NCI-H446 treated with DMSO at 0.1 percent for 48 hours (cell line): ENCODE measurements at places on chromosomes 5 and 9.

DNA sequence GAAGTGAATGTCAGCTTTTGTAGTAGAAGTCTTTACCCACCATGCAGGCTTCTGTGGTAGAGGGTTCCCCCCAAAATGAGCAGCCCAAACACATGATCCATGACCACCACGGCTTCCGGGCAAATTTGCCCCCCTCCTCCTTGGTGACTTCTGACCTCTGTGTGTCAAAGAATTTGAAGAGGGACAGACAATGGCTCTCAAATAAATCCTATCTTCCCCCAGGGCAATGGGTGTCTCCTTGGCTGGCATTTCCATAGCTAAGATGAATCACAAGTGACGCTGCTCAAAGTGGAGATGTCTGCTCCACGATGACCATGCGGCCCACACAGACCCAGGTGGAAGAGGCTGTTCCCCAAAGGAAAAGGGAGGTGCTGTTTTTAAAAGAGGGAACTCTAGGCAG, 30.2 kb upstream of the BOD1 start:
- DNase-seq = no peak

DNA sequence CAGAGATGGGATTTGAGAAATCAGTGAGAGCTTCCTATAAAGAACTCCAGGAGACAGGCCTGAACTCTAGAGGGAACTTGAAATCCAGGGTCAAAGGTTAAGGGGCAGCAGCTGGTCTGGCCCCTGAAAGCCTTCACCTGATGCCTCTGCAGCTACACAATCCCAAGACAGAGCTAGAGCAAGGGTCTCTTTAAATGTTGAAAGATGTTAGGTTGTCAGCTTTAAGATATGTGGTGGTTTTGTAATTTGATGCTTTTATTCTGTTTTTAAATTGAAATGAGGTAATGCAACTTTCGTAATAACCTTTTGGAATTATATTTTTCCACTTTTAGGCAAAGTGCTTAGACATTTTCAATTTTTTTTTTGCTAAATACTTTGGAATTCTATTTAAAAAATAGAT, 2.4 kb downstream of the SOWAHA start:
- no peak for DNase-seq

DNA sequence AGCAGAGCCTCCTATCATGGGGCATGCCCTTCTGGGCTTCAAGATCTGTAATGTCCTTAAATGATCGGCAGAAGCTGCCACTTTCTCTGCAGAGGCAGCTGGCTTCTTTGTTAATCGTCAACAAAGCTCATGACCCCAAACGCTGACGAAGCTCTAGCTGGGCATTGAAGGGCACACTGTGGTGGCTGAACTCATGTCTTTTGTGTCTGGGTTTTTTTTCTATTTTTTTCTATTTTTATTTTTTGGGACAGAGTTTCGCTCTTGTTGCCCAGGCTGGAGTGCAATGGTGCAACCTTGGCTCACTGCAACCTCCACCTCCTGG, 65.2 kb upstream of the ASS1 start:
- DNase-seq = no peak

DNA sequence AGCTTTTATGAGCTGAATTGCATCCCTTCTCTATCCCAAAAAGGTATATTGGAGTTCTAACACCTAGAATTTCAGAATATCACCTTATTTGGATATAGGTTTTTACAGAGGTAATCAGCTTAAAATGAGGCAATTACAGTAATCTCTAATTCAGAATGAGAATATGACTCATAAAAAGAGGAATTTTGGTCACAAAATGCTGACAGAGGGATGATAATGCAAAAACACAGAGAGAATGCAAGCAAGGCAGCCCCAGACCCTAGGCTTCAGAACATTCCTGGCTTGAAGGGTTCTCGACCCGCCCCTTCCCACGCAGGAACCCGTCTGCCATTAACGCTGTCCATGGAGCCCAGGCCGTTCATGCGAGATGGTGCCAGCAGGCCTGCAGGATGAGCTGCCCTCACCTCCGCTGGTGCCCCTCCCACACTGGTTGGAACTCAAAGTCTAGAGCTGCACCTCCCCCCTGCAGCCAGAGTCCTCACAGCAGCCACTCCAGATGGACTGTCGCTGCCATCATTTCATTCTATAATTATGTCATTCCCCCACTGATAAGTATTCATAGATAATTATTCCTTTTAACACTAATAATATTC, 1173.4 kb upstream of the ACO1 start:
- no peak for DNase-seq

DNA sequence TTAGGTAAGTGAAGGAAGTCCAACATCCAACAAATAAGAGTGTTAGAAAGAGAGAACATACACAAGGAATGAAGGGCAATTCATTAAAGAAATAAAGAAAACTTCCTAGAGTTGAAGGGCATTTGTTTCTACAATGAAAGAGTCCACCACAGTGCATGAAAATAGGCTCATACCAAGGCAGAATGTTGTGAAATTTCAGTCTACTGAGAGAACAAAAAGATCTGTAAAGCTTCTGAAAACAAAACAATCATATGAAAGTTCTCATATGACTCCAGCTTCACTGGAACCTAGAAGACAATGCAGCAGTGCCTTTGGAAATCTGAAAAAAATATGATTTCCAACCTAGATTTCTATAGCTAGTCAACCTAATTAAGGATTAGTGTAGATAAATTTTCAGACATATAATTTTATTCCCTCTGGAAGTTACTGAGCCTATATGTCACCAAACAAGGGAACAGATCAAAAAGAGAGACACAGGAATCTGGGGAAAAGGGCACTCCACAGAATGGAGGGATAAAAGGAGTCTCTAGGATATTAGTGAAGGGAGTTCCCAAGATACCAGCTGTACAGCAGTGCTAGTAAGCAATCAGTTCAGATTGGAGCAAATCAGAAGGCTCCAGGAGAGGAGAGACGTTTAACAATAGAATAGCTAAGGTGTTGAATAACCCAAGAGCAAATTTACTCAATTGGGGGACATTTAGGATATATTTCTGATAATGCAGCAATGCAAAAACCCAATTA, 5.8 kb downstream of the C5orf58 start:
- DNase-seq = no peak

DNA sequence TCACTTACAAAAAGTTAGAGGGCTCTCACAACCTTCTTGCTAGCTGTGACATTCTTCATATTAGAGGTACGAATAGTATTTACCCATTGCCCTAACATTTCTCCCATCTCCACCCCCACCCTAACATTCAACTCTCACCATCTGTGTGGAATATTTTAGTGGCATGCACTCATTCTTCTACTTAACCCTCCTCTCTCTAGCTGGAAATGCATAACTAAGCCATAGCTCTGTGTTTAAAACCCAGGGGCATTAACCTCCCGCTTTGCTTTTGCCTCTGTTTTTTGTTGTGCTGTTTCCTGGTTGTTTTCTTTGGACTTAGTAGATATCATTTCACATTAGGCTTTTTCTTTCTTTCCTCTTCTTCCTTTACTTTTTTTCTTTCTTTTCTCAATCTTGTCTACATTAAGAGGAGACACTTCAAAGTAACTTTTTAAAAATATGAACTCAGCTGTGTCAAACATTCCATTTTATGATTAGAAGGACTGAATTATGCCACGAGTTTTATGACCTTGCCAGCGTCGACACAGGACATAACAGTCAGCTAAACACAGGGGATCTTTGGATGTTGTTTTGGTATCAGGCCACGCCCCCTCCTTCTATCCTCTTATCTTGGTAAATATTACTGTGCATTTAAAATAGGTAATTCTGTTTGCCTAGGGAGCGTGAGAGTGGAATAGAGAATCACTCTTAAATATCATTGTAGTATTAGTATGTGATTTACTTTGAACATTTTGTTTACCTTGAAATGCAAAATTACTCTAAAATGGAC, 236.0 kb downstream of the CD180 start:
- no peak for DNase-seq

- DNase-seq = no peak
Observed at GRCh38 chr9:93984860-93985259, 29.7 kb upstream of the BARX1 start.

GRCh38 chr5:109143031-109143430, 266.7 kb downstream of the PJA2 start:
- DNase-seq = no peak

DNA sequence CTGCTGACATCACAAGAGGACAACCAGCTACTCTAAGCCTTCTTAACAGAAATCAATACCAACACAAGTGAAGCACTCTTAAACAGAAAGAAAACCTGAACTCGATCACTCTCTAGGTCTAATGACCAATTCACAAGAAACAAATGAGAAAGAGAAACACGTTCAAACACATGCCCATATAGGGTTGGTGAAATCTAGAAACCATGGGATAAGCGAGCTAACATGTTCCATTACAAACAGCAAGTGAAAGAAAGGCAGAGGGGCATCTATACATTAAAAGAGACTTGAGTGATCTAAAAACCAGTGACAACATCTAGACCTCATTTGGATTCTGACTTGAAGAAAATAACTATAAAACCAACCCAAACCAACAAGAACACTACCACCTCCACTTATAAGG, 74.9 kb upstream of the RETREG1 start:
- no peak for DNase-seq

DNA sequence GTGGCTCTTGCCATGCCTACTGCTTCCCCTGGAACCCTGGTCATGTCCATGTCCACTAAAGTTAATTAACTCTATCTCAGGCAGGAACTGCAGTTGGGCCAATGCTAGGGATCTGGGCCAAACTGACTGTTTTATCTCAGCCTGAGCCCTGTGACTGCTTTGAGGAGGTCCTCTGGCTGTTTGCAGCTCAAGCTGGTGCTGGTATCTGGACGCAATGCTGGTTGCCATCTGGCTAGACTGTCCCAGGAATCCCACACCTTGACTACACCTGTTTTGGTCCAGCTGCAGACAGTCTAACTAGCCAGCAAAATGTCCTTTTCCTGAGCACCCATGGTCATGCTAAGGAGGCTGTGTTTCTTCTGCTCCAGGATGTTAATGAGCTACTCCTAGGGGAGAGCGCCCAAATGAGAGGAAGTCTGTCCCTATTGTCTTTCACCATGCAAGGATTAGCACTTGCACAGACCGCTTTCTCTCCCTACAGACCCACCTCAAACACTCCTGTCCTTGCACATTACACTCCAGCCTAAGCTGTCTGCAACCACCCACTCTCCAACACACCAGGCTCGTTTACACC, 251.0 kb downstream of the SH3GL2 start:
- no peak for DNase-seq

DNA sequence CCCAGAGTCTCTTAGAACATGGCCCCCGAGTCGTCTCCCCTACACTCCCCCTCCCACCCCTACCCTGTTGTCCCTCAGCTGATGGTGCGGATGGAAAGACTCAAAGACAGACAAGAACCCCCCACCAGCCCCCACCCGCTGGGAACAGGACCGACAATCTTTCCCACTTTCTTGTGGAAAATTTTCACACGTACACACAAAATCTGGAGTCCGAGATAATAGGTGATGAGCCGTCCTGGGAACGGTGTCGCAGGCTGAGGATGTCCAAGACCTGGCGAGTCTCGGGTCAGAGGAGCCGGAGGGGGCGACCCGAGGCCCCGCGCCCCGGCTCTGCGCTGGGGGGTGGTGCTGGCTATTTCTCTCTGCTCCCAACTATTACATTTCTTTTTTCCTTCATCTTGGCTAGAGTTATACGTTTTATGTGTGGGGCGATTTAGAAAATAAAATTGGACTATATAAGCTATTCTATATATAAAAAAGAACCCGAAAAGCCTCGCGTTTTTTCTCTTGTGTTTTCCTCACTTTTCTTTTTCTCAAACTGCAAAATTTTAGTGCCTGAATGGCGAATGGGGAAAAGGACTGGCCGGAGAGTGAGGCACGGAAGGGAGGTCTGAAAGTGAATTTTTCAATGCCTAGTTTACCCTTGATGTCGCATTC, 188.8 kb downstream of the MEF2C start:
- DNase-seq = no peak

GRCh38 chr5:109911731-109912130, 222.0 kb downstream of the MAN2A1 start:
- DNase-seq = peak; percentile 1

DNA sequence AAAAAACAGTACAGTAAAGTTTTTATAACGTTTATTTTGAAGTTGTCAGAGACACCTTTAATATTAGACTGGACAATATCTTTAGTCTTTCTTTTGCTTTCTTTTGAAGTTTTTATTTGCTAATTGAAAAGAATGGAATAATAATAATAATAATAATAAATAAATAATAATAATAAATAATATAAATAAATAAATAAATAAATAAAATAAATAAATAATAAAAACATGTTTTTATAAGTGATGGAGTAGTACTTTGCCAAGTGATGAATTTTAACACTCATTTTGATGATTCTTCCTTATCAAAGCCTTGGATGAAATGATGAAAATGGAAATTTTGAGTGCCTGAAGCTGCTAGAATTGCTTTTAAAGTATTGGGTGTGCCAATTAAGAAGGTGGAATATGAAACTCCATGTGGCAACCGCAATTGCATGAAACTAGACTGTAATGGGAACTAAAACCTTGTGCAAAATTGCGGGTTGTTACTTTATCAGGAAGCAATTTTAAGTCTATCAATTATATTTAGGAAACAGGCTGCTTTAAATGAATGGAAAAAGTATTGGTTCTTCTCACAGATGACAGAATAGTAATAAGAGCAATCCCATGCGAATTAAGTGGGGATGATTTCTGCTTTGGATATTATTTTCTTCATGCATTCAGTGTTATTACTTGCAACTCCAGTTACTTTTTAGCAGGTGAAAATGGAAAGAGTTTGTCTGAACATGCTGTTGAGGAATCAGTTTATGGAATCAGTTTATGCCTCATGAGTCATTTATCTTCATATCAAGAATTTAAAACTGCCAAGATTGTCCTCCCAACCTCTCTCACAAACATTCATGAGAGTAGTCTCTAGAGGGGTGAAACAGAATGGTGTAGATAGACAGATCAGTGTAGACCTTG, 4.6 kb downstream of the ANXA1 start:
- no peak for DNase-seq

- no peak for DNase-seq
Observed at GRCh38 chr5:69293882-69294281, 38.7 kb downstream of the CCDC125 start.

GRCh38 chr9:15831384-15831783, 278.5 kb downstream of the CCDC171 start:
- no peak for DNase-seq

- DNase-seq = peak; percentile 27
Observed at GRCh38 chr5:143086908-143087637, 316.4 kb downstream of the NR3C1 start.

DNA sequence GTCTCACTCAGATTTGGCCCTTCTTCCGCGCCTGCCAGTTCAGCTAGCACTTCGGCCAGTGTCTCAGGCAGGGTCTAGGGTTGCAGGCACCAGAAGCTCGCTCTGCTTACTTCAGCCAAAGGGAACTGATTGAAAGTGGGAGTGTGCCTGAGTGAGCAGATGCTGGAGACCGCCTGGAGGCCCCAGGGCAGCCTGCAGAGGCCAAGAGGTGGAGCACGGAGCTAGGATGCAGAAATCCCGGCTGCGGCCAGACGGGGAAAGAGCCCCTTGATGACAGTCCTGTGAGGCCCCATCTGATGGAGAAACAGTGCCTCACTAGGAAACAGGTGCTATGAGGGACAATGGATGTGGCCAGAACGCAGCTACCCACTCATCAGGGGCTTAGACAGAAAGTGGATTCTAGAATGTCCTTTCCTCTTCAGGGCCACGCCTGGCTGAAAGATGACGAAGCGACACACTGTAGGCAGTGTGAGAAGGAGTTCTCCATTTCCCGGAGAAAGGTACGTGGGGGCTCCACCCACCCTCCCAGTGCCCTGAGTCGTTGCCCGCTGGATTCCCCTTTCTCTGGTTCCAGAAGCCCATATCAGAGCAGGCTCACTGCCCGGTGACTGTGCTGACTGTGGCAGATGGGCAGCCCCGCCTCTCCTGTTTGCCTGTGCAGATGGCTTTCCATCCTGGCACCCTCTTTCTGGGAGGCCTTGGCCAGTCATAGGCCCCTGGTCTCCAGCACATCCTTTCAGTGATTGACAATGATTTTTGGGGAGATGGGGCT, 16.1 kb downstream of the HNRNPH1 start:
- DNase-seq = peak; percentile 69
